ENCODE measurements at places on chromosomes 4 and X. TPM values are rescaled to one million over a fixed set of nuclear protein-coding genes. Genes with fewer than 3 reads are reported as not detected.

DNA sequence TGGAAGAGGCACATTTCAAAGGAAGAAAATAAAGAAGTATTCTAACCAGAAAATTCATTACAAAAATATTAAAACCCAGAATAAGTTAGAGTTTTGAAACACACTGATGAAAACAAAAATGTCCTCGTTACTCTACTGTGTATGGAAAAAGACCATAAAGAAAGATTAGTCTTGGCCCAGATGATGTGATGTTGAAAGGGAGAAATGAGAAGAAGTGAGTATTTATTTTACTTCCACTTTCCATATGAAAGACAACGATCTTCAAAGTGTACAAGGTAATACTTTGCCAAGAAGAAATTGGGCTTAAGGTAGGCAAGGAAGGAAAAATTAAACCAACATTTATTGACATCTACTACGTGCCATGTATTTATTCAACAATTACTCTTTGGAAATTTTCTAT is 48.6 kb upstream of the EMCN start:
- no peak for DNase-seq

DNA sequence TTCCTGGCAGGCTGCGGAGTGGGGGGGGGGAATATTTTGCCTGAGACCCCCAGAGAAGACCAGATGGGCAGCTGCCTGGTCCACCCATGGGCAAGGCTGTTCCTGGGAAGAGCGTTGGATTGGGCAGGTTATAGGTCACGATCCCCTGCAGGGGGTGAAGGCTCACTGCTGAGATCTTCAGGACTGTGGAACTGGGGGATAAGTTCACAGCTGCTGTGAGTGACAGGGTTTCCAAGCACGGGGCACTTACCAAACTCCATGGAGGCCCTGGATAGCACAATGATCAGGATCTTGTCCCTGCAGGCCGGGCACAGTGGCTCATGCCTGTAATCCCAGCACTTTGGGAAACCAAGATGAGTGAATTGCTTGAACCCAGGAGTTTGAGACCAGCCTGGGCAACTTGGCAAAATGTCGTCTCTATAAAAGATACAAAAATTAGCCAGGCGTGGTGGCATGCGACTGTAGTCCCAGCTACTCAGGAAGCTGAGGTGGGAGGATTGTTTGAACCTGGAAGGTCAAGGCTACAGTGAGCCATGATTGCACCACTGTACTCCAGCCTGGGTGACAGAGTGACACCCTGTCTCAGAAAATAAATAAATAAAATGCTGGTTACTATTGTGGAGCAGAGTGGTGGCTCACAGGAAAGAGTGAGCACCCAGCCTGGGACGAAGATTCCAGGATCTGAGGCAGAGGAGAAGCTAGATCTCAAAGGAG is 68.0 kb upstream of the HELT start:
- DNase-seq = no peak

- no peak for DNase-seq
These were observed 40.8 kb downstream of the FAM241A start for GRCh38 chr4:112185740-112186670.

DNA sequence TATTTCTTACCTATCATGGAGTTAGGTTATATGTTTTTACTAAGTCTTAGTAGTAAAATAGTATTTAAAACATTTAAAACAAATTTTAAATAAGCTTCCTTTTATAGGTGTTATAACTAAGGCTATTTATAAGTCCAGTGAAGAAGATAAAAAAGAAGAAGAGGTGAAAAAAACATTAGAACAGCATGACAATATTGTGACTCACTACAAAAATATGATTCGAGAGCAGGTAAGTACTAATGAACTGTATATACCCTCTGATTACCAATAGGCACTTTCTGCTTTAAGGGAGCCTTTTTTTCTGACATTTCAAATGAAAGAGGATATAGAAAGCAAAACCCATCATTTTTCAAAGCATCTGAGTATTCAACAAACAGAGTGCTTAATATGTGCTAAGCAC is 76.6 kb downstream of the USO1 start:
- DNase-seq = no peak

GRCh38 chrX:13147147-13147546 is 102.7 kb upstream of the FAM9C start:
- DNase-seq = no peak

Gene SLC9A7
- total RNA-seq = 4.7 TPM

Gene USP27X
- 3.8 TPM for total RNA-seq

Gene IL1RAPL2
- not detected for total RNA-seq

GRCh38 chr4:163113921-163114713 is 52.6 kb downstream of the NAF1 start:
- no peak for DNase-seq

DNA sequence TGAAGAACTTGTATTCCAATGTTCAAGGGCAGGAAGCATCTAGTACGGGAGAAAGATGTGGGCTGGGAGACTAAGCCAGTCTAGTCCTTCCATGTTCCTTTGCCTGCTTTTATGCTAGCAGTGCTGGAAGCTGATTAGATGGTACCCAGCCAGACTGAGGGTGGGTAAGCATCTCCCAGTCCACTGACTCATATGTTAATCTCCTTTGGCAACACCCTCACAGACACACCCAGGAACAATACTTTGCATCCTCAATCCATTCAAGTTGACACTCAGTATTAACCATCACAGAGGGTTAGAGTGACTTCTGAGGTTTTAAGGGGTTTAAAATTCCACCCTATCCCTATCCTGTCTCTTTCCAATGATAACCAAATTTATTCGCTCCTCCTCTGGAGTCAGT is 6.5 kb downstream of the HMGN5 start:
- no peak for DNase-seq

Gene PNCK
- not detected for total RNA-seq

Gene MAGEB10
- total RNA-seq = not detected

- DNase-seq = no peak
These were observed 25.0 kb downstream of the MFAP3L start for GRCh38 chr4:170001011-170001744.

- no peak for DNase-seq
These were observed 121.9 kb downstream of the CLCN4 start for GRCh38 chrX:10278716-10279115.

Gene EDA
- total RNA-seq = 13.1 TPM

DNA sequence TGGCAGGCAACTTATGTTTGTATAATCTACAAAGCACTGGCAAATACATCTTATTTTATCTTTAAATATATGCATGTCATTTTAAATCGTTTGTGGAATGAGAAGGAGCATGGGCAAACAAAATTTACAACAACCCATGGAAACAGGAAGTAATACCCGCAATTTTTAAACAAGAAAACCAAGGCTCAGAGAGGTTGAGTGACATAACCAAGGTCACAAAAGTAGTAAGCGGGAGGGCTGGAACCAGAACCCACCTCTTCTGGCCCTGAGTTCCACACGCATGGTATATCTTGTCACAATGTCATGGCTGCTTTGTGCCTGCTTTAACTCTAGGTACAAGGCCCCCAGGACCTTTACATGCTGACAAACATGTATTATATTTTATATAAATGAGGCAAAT is 52.9 kb downstream of the SLC7A11 start:
- DNase-seq = no peak

- no peak for DNase-seq
These were observed 44.6 kb upstream of the KLHL34 start for GRCh38 chrX:21702725-21703124.

GRCh38 chr4:176664964-176665363 is 127.8 kb downstream of the VEGFC start:
- DNase-seq = no peak

Gene SPANXN3
- total RNA-seq = not detected

DNA sequence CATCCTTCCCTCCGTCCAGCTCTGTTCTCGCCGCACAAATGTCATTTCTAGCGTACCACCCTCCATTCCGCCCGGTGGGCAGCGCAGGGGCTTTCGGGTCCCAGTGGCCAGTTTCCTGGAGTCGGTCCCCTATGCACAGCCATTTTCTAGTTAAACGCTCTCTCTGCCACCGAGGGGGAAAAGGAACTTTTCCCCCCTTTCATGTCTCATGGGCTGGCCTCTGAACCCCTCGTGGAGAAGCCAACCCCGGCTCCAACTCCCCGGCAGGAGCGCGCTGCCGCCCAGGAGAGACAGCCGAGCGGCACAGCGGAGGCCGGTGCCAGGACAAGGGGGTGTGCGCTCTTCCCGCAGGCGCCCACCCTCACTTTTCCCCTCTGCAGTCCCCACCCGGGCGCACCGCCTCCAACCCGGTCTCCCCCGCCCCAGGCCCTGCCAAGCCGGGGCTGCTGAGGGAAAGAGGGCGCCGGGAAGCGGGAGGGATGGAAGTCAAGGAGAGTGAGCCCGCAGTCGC is 662 bp downstream of the APBB2 start:
- no peak for DNase-seq

Gene NAP1L2
- 17.4 TPM for total RNA-seq

DNA sequence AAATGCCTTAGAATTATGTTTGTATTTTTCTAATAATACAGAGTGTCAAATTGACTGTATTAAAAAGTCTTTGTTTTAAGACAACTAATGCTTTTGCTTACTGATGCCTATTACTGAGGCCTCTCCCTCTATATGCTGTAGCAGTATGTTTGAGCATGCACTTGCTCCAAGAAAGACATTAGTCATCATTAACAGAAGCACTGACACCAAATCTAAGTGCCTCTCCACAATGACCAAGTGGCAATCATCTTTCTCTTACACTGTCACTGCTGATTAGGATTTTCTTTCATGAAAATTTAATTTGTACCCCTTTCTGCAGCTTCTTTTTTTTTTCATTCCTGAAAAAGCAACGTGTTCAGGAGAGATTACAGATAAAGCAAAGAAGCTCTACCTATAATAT is 11.1 kb upstream of the MAB21L2 start:
- DNase-seq = no peak

GRCh38 chr4:182277377-182277776 is 34.2 kb downstream of the TENM3 start:
- DNase-seq = no peak

Gene RPA4
- not detected for total RNA-seq

Gene HS6ST2
- total RNA-seq = not detected

Gene NUDT10
- not detected for total RNA-seq

DNA sequence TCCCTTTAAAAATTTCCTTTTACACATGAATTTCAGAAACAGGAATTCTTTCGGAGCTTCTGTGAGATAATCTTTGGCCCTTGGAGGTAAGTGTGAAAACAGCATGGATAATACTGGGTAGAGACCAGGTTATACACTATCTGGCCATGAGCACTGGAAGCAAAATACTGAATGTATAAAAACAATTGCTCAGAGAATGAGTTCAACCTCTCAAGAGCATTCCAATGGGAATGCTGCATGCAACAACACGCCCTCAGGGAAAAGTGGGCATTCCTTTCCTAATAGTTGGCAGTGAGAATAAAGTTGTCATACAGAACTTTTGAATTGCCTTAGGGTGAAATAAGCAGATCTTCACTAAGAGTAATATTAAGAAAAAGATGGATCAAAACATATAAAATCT is 574.8 kb upstream of the DIPK2B start:
- no peak for DNase-seq

GRCh38 chr4:185920171-185920570 is 108.2 kb upstream of the SORBS2 start:
- no peak for DNase-seq

Gene RBMXL3
- total RNA-seq = not detected

DNA sequence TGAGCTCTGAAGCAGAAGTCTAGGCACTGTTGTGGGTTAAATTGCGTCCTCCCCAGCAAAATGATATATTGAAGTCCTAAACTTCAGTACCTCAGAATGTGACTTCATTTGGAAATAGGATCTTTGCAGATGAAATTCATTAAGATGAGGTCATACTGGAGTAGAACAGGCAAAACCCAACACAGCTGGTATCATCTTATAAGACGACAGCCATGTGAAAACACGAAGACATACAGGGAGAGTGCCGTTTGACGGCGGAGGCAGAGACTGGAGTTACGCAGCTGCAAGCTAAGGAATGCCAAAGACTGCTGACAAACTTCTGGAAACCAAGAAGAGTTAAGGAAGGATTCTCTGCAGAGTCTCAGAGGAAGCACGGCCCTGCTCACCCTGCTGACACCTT is 241.5 kb downstream of the MAML3 start:
- no peak for DNase-seq

GRCh38 chrX:24498181-24498580 is 33.1 kb downstream of the PDK3 start:
- DNase-seq = no peak

DNA sequence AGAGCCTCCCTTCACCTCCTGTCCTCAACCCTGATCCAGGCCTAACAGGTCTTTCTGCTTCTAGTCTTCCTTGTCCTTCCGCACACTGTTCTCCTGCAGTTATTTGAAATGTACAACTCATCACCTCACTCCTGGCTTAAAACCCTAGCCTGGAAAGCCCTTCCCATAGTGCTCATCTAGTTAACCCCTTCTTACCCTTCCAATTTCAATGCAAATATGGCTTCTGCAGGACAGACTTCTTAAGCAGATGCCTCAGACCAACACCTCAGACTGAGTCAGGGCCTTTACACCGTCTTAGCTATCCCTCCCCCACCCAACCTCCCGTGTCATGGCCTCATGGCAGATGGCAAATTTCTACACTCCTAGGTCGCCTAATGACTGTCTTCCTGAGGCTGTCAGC is 130.4 kb downstream of the BCOR start:
- no peak for DNase-seq

- DNase-seq = no peak
These were observed 44.9 kb upstream of the SLC25A31 start for GRCh38 chr4:127685292-127685691.

Gene EFHC2
- total RNA-seq = 1.7 TPM

Gene MAGEA12
- total RNA-seq = not detected

GRCh38 chr4:2834001-2834921 is 9.4 kb upstream of the ADD1 start:
- no peak for DNase-seq

Measured in naive thymus-derived CD4-positive, alpha-beta T cell (primary cell).